Naive B cell (primary cell): ENCODE measurements at places on chromosomes 6 and 20. TPM values are rescaled to one million over a fixed set of nuclear protein-coding genes. Genes with fewer than 3 reads are reported as not detected.

SLC24A3 gene
- not detected for polyA plus RNA-seq

OR2H2 gene
- polyA plus RNA-seq = not detected

GABRR1 gene
- polyA plus RNA-seq = not detected

MEI4 gene
- not detected for polyA plus RNA-seq

SLA2 gene
- 0.40 TPM for polyA plus RNA-seq

DEFB112 gene
- not detected for polyA plus RNA-seq
